ENCODE measurements at places on chromosomes 2 and 18. TPM values are rescaled to one million over a fixed set of nuclear protein-coding genes. Genes with fewer than 3 reads are reported as not detected.

Gene CAPN14
- 0.23 TPM for total RNA-seq

Gene STAMBP
- 19.8 TPM for total RNA-seq

Gene FAM237A
- not detected for total RNA-seq

Gene HOXD1
- total RNA-seq = 10.4 TPM

- H3K4me1 ChIP-seq = no peaks in the 10 kb centered on the region
- no peak overlapping the region for H3K4me3 ChIP-seq
- no peaks in the 10 kb centered on the region for H3K36me3 ChIP-seq
- no peaks in the 10 kb centered on the region for H3K27me3 ChIP-seq
- H3K27ac ChIP-seq = no peak overlapping the region
These were observed 122.9 kb upstream of the ACVR1C start for GRCh38 chr2:157751462-157752058.

DNA sequence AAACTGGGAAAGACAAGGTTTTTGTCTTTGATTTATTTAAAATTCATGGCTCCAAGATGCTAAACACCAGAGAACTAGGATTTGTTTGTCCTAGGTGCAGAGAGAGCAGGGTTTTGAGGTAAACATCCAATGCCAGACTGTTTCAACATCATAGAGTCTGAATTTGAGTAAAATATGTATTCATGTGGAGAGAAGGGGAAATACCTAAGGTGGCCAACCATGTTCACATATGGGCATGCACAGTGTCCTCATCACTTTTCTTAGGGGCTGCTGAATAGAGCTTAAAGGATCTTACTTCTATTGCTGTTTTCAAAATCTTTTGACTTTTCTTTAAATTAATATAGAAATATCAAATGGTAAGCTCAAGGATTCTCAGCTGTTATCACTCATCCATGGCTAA, 287.0 kb upstream of the CCDC68 start:
- no peak for DNase-seq
- H3K4me3 ChIP-seq = no peak overlapping the region
- peaks cover 42% of the 10 kb centered on the region for H3K4me1 ChIP-seq
- no peaks in the 10 kb centered on the region for H3K27me3 ChIP-seq
- H3K27ac ChIP-seq = no peak overlapping the region

- H3K27me3 ChIP-seq = no peaks in the 10 kb centered on the region
- no peaks in the 10 kb centered on the region for H3K36me3 ChIP-seq
- peak overlapping the region; percentile 99 for H3K27ac ChIP-seq
- H3K4me1 ChIP-seq = peaks cover 25% of the 10 kb centered on the region
These were observed 506 bp downstream of the BMPR2 start for GRCh38 chr2:202376460-202377206.

DNA sequence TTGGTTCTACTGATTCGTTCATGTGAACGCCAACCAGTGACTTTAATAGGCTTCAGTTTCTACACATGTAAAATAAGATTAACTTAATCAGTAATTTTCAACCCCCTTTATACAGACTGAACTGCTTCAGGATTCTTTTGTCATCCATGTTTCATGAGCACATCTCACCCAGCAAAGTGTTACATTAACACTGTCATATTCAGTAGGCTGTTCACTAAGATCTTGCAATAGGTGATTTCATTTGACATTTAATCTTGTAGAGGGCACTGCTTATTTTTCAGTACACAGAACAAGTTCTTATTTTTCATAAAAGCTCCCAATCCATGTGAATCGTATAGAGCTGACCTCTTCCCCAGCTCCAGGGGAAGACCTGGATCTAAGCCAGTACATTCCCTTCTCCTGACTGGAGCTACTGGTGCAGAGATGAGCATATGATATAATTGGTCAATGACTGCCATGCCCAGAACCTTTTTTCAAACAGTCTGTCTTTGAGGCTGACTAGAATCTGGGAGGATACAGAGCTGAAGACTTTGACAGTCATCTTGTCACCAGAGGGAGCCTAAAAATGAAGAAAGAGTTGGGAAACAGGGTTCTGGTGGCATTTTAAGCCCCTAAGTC, 72.2 kb upstream of the CHRNA1 start:
- no peaks in the 10 kb centered on the region for H3K27me3 ChIP-seq
- H3K4me1 ChIP-seq = peaks cover 10% of the 10 kb centered on the region
- H3K27ac ChIP-seq = no peak overlapping the region
- no peak overlapping the region for H3K4me3 ChIP-seq
- DNase-seq = peak; percentile 80
- H3K36me3 ChIP-seq = no peaks in the 10 kb centered on the region

DNA sequence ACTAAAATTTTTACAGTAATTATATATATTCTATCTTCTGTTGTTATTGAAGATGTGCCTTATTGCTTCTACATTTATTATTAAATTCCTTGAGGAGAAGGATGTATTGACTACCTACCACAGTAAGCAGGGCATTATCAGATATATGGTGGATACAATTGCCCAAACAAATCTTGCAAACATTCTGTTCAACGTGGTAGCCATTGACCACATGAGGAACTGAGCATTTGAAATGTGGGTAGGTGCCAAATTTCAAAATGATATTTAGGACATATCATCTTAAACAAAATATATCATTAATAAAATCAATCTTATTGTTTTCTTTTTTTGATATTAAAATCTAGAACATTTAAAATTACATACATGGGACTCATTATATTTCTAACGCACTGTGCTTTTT, 11.1 kb downstream of the SCN3A start:
- H3K4me1 ChIP-seq = no peaks in the 10 kb centered on the region
- no peak for DNase-seq
- no peak overlapping the region for H3K27ac ChIP-seq
- H3K27me3 ChIP-seq = peaks cover 4% of the 10 kb centered on the region
- no peak overlapping the region for H3K4me3 ChIP-seq

DNA sequence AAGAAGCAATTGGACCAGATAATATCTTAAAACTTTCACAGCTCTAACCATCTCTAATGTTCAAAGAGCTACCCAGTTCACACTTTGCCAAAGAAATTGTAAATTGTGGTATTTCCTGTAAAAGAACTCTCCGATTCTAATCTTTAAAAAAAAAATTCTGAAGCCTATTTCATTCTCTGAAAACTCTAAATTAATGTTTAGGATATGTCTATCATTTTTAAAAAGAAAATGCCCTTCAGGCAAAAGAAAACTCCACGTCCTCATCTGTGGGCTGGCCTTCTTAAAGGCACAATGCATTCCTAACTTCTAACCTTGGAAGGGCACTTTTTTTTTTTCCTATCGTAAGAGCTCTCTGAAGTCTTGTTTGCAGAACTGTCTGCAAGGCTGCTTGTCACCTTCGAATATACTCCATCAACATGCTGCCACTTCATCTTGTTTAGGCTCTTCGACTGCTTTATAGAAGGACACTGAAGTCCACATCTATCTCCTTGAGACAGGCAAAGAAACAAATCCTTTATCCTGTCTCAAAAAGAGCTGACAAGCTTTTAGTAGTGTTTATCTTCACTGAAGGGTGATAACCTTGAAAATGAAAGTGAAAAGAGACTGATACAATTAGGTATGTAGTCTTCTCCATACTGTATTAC, 124.3 kb upstream of the SLC39A10 start:
- no peaks in the 10 kb centered on the region for H3K4me1 ChIP-seq
- no peaks in the 10 kb centered on the region for H3K36me3 ChIP-seq
- H3K27ac ChIP-seq = no peak overlapping the region
- peak; percentile 2 for DNase-seq
- H3K27me3 ChIP-seq = no peaks in the 10 kb centered on the region

- no peaks in the 10 kb centered on the region for H3K36me3 ChIP-seq
- peak overlapping the region; percentile 29 for H3K4me3 ChIP-seq
- H3K27me3 ChIP-seq = no peaks in the 10 kb centered on the region
- DNase-seq = peak; percentile 98
- H3K4me1 ChIP-seq = peaks cover 34% of the 10 kb centered on the region
These were observed 970.6 kb upstream of the ACVR2A start for GRCh38 chr2:146874260-146874658.

DNA sequence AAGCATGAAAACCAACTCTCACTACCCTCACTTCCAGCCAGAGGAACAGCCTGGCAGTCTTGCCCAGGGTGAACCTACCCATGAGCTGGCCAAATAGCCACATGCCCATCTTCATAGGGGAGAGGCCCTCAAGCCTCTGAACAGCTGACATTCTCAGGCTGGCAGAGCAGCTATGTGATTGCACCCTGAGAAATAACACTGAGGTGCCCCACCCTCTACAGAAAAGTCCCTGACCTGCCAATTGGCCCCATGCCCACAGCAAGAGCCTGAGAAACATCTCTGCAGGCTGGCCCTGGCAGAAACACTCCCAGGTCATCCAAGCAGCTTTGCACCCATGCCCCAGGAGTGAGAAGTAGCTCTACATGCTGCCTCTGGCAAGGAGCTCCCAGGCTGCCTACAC, 127.4 kb upstream of the OTX1 start:
- peaks cover 2% of the 10 kb centered on the region for H3K36me3 ChIP-seq
- no peak for DNase-seq
- H3K27ac ChIP-seq = no peak overlapping the region
- no peak overlapping the region for H3K4me3 ChIP-seq

DNA sequence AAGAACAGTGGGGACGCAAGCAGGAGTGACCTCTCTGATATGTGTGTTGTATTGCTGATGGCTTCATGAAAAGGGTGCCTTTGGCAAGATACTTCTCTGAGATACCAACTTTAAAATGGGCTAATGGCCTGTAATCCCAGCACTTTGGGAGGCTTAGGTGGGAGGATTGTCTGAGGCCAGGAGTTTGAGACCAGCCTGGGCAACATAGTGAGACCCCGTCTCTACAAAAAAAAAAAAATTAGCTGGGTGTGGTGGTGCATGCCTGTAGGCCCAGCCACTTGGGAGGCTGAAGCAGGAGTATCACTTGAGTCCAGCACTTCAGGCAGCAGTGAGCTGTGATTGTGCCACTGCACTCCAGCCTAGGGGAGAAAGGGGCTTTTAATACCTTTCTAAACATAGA, 9.8 kb downstream of the BIRC6 start:
- H3K4me3 ChIP-seq = no peak overlapping the region
- H3K36me3 ChIP-seq = no peaks in the 10 kb centered on the region
- peaks cover 3% of the 10 kb centered on the region for H3K4me1 ChIP-seq
- DNase-seq = no peak
- no peak overlapping the region for H3K27ac ChIP-seq
- H3K27me3 ChIP-seq = no peaks in the 10 kb centered on the region

All from endothelial cell of umbilical vein (primary cell).